Right forelimb (tissue), 1 donor: ENCODE measurements at places on chromosomes 6 and 20.

DNA sequence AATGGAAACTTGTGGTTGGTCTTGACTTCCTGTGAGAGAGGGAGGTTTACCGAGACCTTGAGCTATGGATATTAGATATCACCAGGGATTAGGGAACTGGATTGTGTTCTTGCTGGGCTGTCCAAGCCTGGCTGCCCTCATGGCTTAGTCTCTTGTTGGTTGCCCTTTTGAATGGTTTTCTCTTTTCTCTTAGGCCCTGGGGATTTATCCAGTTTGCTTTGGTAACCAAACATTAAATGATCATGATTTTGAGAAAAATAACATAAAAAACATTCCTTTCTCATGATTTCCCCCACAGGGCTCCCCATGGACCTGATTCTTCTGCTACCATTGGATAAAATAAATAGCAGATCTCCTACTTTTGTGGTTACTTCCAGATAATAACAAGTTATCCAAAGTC is 306.4 kb upstream of the RNF217 start:
- DNase-seq = no peak

GRCh38 chr20:32344835-32345506 is 13.2 kb upstream of the ASXL1 start:
- no peak for DNase-seq

GRCh38 chr6:97626671-97627441 is 343.8 kb upstream of the MMS22L start:
- peak; percentile 40 for DNase-seq

GRCh38 chr6:35922139-35922554 is 1.2 kb upstream of the SRPK1 start:
- DNase-seq = no peak

GRCh38 chr6:12577124-12577850 is 139.3 kb upstream of the PHACTR1 start:
- DNase-seq = no peak
